ENCODE measurements at places on chromosomes 2 and 18.
A peak's percentile ranks its signal among the peaks of the same experiment; 100 is the strongest.

DNA sequence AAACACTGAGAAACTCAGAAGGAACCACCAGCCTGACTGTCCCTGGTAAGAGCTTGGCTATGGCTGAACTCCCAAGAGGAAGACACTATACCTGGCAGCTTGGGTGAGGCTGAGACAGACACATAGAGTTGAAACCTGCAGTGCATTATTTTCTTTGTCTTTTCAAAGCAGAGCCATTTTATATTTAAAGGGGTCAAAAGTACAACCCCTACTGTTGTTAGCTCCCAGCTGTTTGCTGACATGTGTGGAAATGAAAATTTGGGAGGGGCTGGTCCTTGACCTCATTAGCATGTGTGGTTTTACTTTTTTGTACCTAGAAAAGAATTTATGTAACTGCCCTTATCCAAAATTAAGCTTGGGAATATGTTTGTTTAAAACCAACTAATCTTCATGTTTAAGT is 309.0 kb downstream of the RPRM start:
- no peak for DNase-seq

DNA sequence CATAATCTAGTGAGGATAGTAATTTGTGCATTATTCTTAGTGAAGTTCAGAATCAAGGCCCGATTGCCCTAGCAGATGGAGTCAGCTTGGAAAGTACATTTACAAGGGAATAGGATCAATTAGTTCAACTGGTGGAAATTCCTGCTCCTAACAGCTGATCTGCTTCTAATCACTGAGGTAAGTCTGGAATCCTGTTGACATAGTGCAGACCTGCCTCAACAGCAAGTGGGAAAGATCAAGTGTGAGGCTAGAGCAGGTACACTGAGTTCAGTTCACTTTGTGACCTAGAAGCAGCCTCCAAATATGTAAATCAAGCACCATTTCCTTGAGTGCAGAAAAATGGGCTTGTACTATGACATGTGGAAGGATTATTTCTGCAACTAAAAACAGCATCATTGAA is 111.2 kb upstream of the NOSTRIN start:
- no peak for DNase-seq

DNA sequence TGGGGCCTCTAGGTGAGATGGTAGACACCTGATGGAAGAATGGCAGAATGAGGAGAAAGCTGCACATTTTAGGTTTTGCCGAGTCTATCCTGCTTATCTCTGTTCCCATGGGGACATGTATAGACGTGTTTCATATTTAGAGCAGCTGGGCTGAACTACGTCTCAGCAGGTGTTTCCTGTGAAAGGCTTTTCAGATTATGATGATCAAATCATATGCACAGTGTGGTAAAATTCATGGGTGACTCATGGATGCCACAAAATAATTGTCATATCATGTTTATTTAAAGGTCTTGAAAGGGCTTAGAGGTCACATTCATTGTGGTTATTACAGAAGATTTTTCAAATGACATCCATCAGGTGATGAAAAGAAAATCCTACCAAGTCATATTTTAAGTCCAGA is 90.5 kb downstream of the ICOS start:
- DNase-seq: no peak

- peak; percentile 82 for DNase-seq
Measured at GRCh38 chr2:33167622-33168245, 221.0 kb downstream of the LTBP1 start.

DNA sequence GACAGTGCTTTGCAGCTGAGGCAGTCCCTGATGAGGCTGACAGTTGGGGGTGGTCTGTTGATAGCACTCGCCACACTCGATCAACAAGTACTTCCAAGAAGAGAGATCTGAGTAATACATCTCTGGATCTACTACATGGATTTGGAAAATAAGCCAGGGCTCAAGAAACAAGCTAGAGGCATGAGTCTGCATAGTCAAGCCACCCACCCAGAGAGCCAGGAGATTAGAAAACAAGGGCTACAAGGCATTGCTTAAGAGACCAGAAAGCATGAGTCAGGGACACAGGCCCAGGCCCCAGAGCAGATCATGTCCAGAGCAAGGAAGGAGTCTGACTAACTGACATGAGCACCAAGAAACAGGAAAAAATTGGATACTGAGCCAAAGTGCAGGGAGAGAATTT is 196.9 kb upstream of the CWC22 start:
- peak; percentile 32 for DNase-seq

DNA sequence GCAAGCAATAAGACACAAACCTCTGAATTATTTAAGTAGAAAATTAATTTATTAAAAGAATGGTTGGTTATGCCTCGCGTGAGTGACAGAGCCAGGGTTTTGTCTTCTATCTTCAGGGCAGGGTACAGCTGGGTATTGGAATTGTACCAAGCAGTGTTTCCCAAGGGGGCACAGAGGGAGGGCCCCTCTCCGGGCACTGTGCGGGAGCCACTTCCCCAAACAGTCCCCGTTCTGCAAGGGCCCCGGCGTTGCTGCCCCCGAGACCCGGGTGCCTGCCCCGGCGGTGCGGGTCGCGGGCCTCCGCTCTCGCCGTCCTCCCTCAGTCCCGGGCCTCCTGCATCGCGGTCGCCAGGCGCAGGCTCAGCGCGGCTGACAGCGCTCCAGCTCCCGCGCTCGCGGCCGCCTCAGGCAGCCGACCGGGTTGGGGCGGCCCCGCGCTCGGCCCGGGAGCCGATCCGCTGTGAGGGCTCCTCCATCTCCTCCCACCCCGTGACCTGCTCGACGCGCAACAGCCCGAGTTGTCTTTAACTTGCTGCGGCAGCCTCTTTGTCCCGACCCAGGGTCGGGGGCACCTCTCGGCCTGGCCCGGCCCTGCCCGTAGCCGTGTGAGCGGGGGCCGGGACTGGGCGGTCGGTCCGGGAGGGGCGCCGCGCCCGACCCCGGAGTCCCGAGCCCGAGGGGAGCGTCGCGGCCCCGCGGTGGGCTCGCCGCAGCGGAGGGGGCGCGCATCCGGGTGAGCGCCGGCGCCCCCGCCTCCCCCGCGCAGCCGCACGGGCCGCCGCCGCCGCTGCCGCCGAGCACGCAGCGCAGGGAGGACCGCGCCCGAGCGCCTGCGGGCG is 620 bp upstream of the GALNT1 start:
- DNase-seq: peak; percentile 65

- no peak for DNase-seq
Measured at GRCh38 chr2:240161087-240161750, 20.8 kb upstream of the OTOS start.

- DNase-seq: no peak
Measured at GRCh38 chr2:231911381-231911780, 14.8 kb downstream of the NPPC start.

DNA sequence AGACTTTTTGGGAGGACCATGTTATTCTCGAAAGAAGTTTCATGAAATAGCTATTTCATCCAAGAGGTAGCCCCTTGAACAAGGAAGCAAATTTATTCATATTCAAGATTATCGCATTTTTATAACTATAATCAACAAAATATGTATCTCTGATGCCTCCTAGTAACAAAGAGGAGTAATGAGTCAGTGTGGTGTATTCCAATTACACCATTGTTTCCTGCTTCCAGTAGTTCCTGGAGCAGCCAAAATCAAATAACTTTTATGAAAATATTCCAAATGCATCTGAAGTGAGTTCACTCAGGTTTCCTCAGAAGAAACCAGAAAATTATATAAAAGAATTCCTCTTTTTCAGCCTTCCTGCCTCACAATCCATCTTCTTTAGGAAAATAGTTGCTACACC is 43.0 kb downstream of the ANKRD36B start:
- DNase-seq: no peak

DNA sequence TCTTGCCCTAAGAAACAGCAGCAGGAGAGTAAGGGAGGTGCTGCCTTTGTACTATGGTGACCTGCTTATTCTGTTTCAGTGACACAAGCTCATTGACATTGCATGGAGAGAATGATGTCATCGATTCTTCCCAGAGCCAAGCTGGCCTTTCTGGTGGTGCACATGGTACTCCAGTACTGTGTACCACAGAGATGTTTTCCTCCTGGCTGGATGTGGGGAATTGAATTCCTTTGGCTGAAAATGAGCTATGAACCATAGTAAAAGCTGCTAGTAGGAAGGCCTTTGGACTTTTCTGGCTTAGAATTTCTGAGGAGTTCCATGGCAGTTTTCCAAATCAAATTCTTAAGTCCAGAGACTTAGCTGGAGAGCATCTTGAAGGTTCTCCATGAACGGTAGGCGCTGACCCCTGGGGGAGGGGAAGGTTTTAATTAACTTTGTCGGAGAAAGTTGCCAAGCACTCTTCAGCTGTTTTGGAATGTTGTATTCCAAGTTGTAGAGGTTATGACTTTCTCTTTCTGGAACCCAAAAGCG is 17.1 kb upstream of the B3GNT2 start:
- peak; percentile 71 for DNase-seq

DNA sequence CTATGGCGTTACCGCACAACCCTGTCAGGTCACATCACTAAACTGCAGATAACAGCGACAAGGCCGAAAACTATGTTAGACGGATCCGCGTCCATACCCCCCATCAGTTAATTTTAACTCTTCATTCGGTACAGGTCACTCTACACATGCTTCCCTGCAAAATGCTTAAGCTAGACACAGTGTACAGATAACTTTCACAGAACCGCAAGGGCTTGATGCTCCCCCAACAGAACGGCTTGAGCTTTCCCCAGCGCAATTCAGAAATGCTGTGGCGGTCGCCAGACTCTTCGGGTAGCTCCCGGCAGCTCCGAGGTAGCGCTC is 283 bp upstream of the RBBP8 start:
- no peak for DNase-seq

DNA sequence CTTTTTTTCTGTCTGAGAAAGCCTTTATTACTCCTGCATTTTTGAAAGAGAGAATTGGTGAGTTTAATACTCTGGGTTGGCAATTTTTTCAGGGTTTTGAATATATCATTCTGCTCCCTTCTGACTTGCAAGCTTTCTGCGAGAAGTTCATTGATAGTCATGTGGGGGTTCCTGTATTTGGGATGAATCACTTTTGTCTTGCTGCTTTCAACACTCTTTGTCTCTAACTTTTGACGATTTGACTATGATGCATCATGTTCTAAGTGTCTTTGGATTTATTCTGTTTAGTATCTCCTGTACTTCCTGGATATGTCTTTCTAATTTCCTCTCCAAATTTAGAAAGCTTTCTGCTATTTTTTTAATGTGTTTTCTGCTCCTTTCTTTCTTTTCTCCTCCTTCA is 41.0 kb upstream of the SLC9A2 start:
- DNase-seq: no peak

DNA sequence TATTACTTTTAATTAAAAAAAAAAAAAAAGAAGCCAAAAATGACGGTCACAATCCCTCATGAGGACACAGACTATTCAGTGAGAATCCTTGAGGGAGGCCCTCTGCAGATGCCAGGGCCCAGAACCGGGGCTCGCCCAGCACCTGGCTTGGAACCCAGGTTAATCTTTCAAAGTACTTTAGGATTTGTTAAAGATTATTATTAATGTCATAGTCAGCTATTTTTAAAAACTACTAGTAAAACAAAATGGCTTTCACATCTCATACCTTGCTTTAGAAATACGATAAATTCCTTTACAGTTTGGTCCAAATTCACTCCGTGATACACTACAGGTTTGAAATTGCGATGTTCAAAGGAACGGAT is 27.1 kb downstream of the C2orf76 start:
- no peak for DNase-seq

GRCh38 chr18:38982072-38982471 is 1416.5 kb upstream of the CELF4 start:
- no peak for DNase-seq

DNA sequence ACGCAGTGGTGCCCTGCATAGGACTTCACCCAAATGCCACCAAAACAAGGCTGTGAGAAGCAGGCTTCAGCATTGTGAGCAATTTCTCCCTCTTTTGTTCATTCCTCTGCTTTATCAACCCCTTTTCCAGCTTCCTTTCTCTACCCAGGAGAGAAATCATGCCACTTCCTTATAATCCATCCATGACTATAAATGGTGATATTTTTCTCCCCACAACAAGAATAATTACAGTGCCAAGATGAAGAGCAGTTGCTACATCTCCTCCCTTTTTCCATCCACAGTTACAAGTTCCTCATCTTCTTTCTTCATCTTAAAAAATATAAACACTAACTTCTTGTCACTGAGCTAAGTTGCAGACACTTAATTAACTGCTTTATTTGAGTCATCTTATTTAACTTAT is 167.2 kb downstream of the ANTXR1 start:
- no peak for DNase-seq

DNA sequence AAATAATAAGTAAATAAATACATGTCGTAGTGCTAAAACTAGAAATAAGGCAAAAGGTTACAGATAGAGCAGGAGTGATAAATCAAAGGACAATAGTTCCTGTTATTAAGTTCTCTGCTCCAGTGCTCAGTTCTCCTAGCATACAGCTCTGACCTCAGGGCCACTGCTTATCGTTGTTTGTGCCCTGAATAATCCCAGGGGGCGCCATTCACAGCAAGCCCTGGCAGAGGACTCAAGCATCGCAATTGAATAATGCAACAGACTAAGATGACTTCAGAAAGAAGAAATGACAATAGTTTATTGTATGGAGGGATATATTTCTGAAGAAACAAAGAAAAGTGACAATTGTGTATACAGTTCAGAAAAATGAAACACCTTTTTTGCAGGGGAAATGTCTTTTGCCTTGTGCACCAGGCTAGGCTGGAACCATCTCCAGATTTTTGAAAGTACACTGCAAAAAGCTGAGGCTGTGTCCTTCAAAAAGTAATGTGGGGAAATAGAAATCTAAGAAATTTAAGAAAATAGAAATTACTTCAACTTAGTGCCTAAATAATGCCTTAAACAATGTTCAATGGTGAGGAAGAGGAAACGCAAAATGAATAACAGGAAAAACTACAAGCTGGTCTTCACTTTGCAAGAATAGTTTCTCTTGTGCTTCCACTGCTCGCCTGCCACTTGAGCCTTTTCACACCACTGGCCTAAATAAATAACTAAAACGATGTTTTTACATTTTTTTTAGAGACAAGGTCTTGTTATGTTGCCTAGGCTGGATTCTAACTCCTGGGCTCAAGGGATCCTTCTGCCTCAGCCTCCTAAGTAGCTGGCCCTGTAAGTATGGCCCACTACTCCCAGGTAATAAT is 19.0 kb upstream of the CCNYL1 start:
- peak; percentile 36 for DNase-seq

DNA sequence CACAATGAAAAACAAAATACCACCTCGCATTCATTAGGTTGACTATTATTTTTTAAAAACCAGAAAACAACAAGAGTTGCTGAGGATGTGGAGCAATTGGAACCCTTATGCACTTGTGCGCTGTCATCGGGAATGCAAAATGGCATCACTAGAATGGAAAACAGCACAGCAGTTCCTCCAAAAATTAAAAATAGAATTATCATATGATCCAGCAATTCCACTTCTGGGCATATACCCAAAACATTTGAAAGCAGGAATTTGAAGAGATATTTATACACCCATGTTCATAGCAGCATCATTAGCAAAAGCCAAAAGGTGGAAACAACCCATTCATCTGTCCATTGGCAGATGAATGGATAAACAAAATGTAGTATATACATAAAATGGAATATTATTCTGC is 11.9 kb upstream of the NMUR1 start:
- DNase-seq: peak; percentile 29

DNA sequence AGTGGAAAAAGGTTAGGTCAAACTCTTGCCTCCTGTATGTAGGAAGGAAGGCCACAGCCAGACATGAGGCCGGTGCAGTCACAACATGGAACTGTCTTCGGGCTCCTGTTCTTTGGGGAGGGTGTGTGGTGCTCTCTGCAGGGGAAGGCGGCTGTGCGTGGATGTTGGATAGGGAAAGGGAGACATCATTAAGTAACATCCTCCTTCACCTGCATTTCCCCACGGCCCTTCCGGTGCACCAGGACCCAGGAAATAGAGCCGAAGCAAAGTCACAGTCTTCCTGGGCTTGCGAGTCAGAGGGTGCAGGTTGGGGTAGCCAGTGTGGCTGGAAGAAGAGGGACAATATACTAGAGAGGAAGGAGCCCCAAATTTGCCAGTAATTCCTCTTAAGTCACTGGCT is 78.9 kb upstream of the SMAD7 start:
- DNase-seq: no peak

- no peak for DNase-seq
Measured at GRCh38 chr2:173395567-173396351, 41.1 kb downstream of the CDCA7 start.
